ENCODE measurements at places on chromosomes 16 and 17.
A peak's percentile ranks its signal among the peaks of the same experiment; 100 is the strongest.

- DNase-seq: no peak
These were observed 656.5 kb upstream of the SALL1 start for GRCh38 chr16:51807551-51807950.

DNA sequence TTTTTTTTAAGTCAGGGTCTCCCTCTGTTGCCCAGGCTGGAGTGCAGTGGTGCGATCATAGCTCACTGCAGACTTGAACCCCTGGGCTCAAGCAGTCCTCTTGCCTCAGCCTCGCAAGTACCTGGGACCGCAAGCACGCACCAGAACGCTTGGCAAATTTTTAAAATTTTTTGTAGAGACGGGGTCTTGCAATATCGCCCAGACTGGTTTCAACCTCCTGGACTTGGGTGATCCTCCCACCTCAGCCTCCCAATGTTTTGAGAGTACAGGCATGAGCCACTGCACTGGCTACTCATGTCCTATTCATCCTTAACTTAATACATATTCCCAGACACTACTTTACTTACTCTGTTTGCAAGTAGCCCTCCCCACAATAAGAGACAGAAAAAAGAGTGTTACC is 16.3 kb upstream of the RBL2 start:
- no peak for DNase-seq

DNA sequence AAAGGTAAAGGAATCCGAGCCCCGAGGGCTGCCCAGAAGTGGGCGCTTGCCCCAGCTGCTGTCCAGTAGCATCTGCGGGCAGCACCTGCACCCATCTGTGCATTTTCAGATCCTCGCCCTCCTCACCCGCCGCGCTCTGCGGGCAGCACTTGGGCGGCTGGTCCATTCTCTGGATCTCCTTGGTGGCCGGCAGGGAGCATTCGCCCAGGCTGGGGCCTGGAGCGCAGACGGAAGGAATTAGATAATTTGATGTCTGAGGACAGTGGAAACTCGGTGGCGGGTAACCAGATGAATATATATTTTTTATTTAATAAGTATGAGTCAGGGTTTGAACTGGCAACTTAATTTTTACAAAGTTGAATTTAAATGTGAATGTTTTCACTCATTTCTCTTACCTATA is 88.5 kb downstream of the NPIPB11 start:
- no peak for DNase-seq

- no peak for DNase-seq
These were observed 17.3 kb upstream of the XYLT2 start for GRCh38 chr17:50328363-50329325.

DNA sequence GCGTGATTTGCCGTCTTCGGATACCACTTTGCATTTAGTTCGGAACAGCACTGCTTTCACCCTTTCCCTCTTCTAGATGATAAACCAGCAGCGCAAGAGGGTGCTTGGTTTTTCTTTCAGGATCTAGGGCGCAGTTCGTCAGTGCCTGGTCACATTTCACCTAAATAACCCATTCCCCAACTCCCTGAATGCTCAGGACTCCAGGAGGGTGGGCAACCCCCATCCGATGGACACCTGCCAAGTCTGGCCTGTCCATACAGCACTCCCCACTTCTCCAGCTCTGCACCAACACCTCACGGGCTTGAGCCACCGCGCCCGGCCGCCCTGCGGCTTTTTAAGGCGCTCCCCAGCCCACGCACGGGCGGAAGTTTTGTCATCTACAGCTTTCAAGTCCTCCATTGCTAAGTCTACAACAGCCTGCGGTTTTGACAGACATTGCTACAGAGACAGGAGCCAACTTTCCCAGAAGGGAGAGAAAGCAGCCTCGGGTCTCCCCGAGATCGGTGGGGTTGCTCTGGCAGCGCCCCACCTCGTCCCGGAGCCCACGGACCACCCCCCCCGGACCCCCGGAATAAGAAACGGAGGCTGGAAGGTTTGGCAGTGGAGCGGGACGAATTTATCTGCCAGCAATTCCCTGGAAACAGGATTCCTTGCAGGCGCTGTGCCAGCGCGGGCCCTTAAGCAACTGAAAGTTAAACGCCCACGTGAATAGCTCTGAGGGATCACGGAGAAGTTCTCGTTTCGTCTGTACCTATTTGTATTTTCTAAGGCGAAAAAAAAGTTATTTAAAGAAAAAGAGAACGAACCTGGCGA is 38.6 kb upstream of the SLFN13 start:
- DNase-seq: peak; percentile 60

- DNase-seq: no peak
These were observed 507 bp downstream of the COA3 start for GRCh38 chr17:42798011-42798382.

GRCh38 chr17:46782250-46782953 is 36.1 kb downstream of the WNT3 start:
- no peak for DNase-seq

- DNase-seq: no peak
These were observed 24.8 kb downstream of the ADCY9 start for GRCh38 chr16:4091240-4092012.

- DNase-seq: no peak
These were observed 8.7 kb downstream of the SMURF2 start for GRCh38 chr17:64653325-64653984.

DNA sequence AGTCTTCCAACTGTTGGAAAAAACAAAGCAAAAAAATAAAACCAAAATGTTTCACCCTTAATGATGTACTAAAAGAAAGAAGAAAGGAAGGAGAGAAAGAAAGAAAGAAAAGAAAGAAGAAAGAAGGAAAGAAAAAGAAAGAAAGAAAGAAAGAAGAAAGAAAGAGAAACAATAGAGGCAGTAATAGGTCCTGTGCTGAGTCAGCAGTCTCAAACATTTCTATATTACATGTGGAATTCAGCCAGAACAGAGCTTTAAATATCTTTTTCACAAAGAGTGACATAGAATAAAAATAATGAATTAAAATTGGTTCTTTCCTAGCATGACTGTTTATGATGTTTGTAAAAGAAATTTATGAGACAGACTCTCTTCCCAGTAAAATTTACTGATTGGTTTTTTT is 1135.3 kb upstream of the CDH8 start:
- no peak for DNase-seq

GRCh38 chr16:74997042-74997491 is 1.8 kb upstream of the ZNRF1 start:
- no peak for DNase-seq

GRCh38 chr16:53968454-53968853 is 264.5 kb downstream of the FTO start:
- DNase-seq: no peak

DNA sequence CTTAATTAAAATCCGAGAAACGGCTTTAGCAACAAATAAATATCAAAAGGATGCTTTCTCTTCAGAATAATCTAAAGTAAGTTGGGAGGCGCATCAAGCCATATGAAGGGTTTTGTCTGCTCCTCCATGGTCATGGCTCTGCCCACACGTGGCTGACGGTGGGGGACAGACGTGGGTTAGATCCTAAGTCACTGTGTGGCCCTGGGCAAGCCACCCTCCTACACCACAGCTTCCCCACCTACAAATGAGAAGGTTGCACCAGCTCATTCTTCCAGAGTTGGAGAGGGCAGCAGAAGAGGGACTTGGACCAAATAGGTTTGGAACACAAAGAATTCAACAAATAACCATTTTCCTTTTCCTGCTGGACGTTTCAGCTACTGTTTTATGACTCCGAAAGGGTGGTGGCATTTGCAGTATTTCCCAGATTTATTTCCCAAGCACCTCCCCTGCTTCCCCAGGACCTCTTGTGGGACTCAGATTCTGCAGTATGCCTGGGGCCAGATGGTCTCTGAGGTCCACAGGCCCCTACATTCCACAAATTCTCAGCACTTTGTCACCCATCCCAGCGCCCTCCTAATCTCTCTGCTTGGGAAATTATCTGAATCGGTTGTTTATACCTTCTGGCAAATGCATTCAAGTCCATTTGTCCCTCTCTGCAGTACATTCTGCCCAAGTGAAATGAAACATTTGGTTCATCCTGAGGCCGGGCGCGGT is 17.8 kb downstream of the LRRC75A start:
- DNase-seq: no peak

- DNase-seq: no peak
These were observed 45.4 kb downstream of the CDH1 start for GRCh38 chr16:68782198-68783174.

DNA sequence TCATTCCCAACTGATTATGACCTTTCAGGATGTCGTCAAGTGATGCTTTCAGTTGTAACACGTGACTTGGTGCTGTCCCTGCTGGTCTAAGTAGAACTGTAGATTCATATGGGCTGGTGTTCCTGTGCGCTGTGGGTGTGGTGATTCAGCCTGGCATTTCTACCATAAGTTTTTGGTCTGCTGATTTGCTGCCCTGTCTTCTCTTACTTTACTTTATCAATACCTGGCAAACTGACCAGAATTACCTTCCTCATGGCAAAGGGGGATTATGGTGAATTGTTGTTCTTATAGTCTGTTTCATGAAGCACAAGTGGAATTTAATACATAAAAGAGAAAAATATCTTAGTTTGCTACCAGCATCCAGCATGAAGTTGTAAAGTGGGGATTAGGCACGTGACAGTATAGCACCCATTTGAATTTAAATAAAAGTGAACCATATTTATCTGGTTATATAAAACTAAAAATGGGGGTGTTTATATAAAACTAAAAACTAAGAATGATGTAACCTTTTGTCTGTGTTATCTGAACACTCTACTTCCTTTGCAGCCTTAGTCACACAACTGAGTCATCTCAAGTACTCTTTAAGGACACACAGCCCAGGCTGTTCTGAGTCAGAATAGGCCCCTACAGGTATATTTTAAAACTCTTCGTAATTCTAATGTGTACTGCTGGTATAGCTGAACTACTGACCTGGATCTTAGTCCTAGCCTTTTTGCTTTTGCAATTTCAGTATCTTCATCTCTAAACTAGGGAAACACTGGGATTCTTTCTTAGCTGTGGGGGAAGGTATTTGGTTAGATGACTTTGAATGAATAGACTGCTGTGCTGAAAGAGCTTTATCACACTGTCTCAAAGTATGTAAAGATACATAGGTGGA is 28.3 kb downstream of the TTC19 start:
- no peak for DNase-seq

- no peak for DNase-seq
These were observed 3.5 kb downstream of the CDH13 start for GRCh38 chr16:82630219-82630618.

DNA sequence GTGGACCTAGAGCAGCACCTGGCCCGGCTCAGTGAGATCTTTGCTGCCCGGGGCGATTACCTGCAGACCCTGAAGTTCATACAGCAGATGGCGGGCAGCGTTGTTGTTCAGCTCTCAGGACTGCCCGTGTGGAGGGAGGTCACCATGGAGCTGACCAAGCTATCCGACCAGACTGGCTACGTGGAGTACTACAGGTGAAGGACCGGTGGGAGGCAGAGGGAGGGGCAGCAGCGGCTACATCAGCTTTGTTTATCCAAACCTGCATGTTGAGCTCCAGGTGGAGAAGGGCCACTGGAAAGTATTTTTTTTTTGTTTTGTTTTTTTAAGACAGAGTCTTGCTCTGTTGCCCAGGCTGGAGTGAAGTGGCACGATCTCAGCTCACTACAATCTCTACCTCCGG is 23.9 kb downstream of the TTYH2 start:
- DNase-seq: no peak

DNA sequence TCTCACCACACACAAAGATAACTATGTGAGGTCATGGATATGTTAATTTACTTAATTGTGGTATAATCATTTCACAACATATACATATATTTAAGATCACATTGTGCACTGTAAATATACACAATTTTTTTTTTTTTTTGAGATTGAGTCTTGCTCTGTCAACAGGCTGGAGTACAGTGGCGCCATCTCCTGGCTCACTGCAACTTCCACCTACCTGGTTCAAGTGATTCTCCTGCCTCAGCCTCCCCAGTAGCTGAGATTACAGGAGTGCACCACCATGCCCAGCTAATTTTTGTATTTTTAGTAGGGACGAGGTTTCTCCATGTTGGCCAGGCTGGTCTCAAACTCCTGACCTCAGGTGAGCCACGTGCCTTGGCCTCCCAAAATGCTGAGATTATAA is 11.5 kb upstream of the PRSS54 start:
- no peak for DNase-seq

DNA sequence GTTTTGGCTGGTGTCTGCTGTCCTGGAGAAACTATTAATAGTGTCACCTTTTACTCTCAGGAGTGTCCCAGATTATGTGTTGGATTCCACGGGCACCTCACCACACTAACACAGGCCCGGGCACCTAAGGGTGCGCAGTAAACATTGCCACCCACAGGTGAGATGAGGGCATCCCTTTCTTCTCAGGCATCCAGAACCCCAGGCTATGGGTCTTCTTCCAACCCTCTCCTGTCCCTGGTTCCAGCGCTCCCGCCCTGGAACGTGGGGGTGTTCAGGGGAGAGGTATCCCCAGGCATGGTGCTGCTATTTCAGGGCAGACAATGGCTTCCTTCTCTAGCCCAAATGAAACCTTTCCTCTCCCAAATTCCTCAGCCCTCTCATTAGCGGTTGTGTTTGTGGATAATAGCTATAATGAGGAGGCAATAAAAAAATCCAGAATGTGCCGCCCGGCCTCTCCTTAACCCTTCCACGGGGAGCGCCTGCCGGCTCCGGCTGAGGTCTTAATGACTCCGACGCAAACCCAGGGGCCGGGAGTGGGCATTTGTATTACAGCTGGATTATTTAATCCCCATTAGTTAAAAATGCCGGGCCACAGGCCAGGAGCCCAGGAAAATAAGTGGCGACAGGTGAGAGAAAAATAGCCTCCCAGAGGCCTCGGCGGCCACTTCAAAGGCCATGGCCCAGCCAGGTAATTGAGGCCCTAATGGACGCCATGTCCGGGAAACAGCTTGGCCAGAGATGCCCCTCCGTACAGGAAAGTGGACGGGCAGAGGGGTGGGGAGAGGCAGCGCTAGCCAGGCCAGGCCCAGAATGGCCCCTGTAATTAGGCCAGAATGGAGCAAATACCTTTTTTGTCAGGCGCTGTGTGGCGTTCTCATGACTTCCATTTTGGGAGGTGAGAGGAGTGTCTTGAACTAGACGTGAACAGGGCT is 102.8 kb downstream of the IRX5 start:
- no peak for DNase-seq

DNA sequence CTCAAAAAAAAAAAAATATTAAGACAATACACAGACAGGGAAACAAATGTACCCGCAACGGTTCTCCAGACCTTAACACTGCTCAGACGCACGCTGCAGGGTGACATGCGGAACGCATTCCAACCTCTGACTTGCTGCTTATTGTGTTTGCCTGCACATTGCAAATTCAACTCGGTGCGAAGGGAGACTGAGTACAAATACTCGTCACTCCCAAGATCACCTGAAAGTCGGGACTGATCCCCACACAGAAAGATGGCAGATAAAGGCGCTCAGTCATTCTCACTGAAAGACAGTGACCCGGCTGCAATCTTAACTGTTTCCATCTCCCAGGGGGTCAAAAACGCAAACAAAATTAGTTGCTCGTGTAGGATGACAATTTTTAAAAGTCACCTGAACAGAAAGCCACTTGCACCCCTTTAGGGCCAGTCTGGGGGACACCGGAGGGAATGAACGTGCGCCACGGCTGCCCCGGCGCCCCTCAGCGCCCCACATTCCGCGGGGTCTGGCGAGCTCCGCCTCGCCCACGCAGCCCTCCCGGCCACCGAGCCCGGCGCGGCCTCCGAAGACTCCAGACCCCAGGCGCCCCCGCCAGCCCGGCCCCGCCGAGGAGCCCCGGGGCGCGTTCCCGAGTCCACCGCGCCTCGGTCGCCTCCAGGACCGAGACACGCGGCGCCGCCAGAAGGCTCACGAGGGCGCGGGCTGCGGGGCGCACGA is 589 bp downstream of the CLCN7 start:
- DNase-seq: no peak

GRCh38 chr16:86018487-86018886 is 119.5 kb downstream of the IRF8 start:
- DNase-seq: no peak

Measured in activated naive CD8-positive, alpha-beta T cell treated with anti-CD3 and anti-CD28 coated beads, Interleukin-2, amount 50 U/mL, for 16 hours (primary cell).